Cortex of kidney (tissue), 1 donor: ENCODE measurements at places on chromosomes 4 and X.

DNA sequence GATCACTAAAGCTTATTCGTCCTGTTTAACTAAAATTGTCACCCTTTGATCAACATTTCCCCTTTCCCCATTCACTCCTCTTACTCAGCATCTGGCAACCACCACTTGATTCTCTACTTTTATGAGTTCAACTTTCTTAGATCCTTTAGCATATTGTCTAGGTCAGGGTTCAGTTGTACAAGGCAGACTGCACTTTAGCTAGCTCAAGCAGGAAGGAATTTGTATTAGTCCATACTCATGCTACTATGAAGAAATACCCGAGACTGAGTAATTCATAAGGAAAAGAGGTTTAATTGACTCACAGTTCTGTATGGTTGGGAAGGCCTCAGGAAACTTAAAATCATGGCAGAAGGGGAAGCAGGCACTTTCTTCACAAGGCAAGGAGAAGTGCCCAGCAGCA is 44.3 kb downstream of the TASL start:
- no peak for DNase-seq

GRCh38 chr4:78544678-78545077 is 6.9 kb upstream of the ANXA3 start:
- DNase-seq = no peak

GRCh38 chr4:184145596-184145995 is 72.1 kb downstream of the ENPP6 start:
- DNase-seq = no peak

DNA sequence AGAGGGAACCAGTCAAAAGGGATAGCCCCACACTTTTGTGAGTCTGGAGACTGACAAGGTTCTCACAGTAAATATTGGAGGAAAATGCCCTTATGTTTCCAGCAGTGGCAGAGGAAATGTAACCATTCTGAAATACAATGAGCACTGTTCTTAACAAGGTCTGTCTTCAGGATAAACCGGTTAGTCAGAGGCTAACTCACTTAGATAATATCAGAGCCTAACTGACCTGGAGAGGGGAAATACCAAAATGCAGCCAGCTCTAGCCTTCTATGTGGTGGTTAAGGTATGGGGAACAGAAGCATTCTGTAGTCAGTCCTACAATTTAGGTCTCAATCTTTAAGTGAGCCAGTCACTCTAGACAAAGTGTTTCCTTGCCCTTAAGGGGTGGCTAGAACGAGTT is 70.8 kb downstream of the TBCK start:
- no peak for DNase-seq

DNA sequence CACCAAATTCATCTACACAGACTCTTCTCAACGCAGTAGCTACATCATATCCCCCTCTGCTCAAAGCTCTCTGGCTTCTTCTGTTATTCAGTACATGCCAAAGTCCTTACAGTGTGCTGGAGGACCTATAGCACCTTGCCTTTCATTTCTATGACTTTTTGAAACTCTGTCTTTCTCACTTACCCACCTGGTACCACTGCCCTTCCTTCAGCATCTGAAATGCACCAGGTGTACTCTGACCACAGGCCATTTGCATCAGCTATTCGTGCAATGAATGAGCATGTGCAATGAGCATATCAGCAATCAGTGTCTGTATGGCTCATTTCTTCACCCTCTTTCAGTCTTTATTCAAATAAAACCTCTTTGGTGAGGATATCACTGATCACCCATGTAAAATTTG is 399.9 kb downstream of the RAB28 start:
- DNase-seq = no peak
